ENCODE measurements at places on chromosomes 1 and 21. TPM values are rescaled to one million over a fixed set of nuclear protein-coding genes. Genes with fewer than 3 reads are reported as not detected.

The ZBTB18 gene
- total RNA-seq = 3.1 TPM

The CFHR1 gene
- 0.60 TPM for total RNA-seq

The SHISA4 gene
- 1.2 TPM for total RNA-seq

The HAO2 gene
- not detected for total RNA-seq

The SH3D21 gene
- 9.2 TPM for total RNA-seq

The STYXL2 gene
- total RNA-seq = not detected

The C1orf53 gene
- 2.6 TPM for total RNA-seq

The MTFR1L gene
- 20.6 TPM for total RNA-seq

The TMEM52 gene
- total RNA-seq = 0.32 TPM

The TAL1 gene
- 0.64 TPM for total RNA-seq

The MPZ gene
- total RNA-seq = 1.4 TPM

The TEX35 gene
- total RNA-seq = 0.12 TPM

The CD52 gene
- total RNA-seq = 7.5 TPM

The PRAMEF7 gene
- total RNA-seq = not detected

The VTCN1 gene
- 1.0 TPM for total RNA-seq

The TFAP2E gene
- total RNA-seq = 1.1 TPM

The MTARC1 gene
- total RNA-seq = 6.1 TPM

The ACKR1 gene
- total RNA-seq = 17.6 TPM

The NPL gene
- 11.5 TPM for total RNA-seq

The PKP1 gene
- 608 TPM for total RNA-seq

The CFAP107 gene
- not detected for total RNA-seq

The CTSS gene
- total RNA-seq = 19.6 TPM

The PGLYRP4 gene
- 14.5 TPM for total RNA-seq

The UFC1 gene
- 76.7 TPM for total RNA-seq

The CSF3R gene
- total RNA-seq = 3.2 TPM

The MTARC2 gene
- 3.0 TPM for total RNA-seq

The RCAN1 gene
- total RNA-seq = 7.5 TPM

The LCE6A gene
- not detected for total RNA-seq

The AIRE gene
- total RNA-seq = not detected
